ENCODE measurements at places on chromosomes 6 and 20. TPM values are rescaled to one million over a fixed set of nuclear protein-coding genes. Genes with fewer than 3 reads are reported as not detected.

The SOX18 gene
- polyA plus RNA-seq, result 4.5 TPM

The SLC22A23 gene
- polyA plus RNA-seq, result 12.8 TPM

The BPIFB2 gene
- not detected for polyA plus RNA-seq

The PBOV1 gene
- 0.13 TPM for polyA plus RNA-seq

The DNMT3B gene
- 10.1 TPM for polyA plus RNA-seq

The TRIM10 gene
- polyA plus RNA-seq, result 0.27 TPM

The SLC17A2 gene
- 0.86 TPM for polyA plus RNA-seq

The IPCEF1 gene
- polyA plus RNA-seq, result 8.9 TPM

The C20orf141 gene
- not detected for polyA plus RNA-seq

The ERVFRD-1 gene
- 0.13 TPM for polyA plus RNA-seq

The GLP1R gene
- polyA plus RNA-seq, result 1.3 TPM

The ELOVL4 gene
- 4.0 TPM for polyA plus RNA-seq

The CTSZ gene
- 65.2 TPM for polyA plus RNA-seq

GRCh38 chr6:150579611-150580010 is 20.1 kb upstream of the PLEKHG1 start:
- no peak for DNase-seq

DNA sequence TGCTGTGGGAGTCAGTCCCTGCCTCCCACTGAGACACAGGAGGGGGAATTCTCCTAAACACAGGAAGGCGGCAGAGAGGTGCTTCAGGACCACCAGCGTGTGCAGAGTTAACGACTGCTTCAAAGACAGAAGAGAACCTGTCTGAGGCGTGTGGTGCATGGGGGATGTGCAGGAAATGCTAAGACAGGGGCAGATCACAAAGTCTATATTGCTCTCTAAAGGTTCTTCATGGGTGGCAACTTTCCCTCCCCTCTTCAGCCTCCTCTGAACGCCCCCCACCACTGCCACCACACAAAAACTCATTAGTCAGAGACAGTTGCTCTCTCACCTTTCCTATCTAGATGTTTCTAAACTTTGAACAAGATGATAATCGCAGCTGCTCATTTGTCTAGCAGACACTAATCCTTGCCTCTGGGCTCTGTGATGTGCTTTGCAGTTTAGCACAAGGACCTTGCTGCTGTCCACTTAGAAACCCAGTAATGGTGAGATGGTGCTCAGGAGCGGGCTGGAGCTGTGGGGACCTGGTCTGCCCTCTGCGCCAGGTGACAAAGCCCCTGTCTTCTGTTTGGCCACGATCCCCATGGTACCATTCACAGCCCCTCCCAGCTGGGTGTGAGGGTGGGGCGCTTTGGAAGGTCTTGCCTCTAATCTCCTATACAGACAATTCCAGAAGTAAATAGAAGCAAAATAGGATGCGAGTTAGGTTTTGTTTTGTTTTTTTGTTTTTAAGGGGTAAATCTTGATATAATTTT is 219.6 kb downstream of the NRN1 start:
- DNase-seq, result no peak

DNA sequence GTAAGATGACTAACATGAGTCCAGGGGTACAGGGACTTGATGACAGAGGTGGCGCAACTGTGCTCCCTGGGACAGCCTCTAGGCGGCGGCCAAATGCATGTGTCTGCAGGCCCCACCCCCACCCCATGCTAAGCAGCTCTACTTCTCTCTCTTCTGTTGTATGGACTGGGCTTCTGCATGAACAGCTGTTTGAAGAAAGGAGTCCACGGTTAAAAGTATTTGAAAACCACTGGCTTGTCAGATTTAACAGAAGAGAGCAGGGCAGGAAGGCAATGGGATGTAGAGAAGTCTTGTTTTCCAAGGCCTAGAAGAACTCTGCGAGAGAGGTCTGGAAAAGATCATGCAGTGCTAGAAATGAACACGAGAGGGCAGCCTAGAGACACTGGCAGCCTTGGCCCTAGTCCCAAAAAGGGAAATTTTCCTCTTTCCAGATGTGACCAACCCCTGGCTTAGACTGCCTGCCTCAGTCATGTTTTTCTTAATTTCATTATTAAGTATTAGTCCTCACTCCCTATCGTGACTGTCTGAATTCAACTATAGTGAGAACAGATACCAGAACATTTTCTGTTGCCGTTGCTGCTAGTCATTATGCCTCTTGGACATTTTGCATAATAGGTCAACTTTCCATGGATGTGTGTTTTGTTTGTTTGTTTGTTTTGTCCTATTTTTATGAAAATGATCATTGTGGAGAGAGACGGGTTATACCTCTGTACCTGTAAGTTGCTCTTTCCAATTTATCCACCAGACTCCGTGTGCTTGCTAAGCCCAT is 265.0 kb downstream of the ADGRG6 start:
- peak; percentile 62 for DNase-seq

DNA sequence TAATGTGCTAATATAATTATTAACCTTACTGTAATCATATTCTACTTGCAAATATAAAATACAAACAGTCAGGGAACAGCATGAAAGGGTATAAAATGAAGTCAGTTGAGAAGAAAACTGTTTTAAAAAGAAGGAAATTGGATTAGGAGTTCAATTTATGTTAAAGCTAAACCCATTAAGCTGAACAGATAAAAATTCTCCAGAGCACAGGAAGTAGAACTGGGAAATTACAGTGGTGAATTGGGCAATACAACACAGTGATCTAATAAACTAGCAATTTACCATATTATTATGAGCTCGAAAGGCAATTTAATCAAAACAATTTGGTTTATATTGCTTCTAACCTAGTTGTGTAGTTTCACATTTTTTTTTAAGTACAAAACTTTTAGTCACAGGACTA is 407.4 kb upstream of the RGS17 start:
- no peak for DNase-seq

- DNase-seq, result peak; percentile 27
These were observed 852 bp downstream of the GMNN start for GRCh38 chr6:24775520-24776058.

DNA sequence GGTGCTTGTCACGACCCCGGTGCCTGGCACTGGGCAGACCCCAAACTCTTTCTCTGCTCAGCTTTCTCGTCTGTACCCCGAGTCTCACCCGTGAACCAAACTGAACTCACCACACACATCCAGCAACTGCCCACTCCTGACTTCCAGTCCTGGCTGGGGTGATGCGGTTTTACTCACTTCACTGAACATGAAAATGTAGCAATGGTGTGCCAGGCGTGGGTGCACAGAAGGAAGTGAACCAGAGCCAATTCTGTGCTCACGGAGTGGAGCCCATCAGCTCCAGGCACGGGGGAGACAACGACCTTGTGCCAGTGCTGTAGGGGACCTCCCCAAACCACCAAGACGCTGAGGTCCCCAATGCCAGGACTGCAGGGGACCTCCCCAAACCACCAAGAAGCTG is 78.7 kb upstream of the AFDN start:
- no peak for DNase-seq

DNA sequence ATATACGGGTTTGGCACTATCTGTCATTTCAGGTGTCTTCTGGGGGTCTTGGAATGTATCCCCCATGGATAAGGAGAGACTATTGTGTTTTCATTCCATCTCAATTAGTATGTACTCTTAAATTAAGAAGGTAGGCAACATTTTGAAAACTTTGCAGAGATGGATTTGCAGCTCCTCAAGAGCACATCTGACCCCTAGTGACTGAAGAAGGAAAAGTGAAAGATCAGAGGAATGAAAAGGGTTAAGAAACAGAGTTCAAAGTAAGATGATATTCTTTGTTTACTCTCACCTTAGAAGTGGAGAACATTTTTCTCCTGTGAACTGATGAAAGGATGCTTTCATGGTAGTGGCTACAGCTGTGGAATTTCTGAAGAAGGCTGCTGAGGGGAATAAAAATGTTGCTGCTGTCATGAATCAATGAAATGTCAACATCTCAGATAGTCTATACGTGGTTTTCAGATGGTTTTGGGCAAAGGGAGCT is 41.5 kb downstream of the SH3BGRL2 start:
- DNase-seq, result peak; percentile 25

DNA sequence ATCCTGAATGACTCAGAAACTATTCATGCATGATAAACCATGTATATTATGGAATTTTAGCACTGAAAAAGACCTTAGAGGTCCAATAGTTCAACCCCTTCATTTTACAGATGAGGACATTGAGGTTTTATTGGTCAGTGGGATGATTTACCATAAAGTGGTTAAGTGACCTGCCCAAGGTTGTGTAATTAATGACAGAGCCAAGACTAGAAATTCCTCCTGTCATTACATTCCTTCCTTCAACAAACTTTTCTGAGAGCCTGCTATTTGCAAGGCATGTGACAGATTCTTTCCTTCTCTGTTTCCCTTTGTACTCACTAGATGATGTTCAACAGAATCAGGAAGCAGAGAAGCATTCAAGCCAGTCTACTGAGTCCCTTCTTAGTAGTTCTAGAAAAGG is 170.7 kb upstream of the KCNK16 start:
- no peak for DNase-seq

DNA sequence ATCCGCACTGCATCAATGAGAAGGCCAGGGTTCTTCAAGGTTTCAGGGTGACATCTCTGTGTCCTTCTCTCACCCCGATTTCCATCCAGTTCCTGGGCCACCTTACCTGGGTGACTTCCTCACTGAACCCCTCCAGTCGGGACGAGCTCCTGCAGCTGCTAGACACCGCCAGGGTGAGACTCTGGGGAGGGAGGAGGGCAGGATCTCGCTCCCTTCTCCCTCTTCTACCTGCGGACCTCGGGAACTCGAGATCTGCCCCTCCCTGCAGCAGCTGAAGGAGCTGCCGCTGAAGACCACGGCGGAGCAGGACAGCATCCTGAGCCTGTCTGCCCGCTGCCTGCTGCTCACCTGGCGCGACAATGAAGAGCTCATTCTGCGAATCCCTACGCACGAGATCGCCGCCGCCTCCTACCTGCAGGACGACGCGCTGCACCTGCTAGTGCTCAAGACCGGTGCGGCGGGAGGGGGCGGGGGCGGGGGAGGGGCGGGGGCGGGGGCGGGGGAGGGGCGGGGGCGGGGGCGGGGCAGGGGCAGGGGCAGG is 7.5 kb downstream of the CCM2L start:
- DNase-seq, result no peak

GRCh38 chr6:80690551-80691131 is 584.2 kb downstream of the BCKDHB start:
- no peak for DNase-seq

GRCh38 chr20:61896058-61896961 is 169.4 kb downstream of the TAF4 start:
- DNase-seq, result peak; percentile 25

- no peak for DNase-seq
These were observed 523.4 kb downstream of the TENT5A start for GRCh38 chr6:81228912-81229555.

DNA sequence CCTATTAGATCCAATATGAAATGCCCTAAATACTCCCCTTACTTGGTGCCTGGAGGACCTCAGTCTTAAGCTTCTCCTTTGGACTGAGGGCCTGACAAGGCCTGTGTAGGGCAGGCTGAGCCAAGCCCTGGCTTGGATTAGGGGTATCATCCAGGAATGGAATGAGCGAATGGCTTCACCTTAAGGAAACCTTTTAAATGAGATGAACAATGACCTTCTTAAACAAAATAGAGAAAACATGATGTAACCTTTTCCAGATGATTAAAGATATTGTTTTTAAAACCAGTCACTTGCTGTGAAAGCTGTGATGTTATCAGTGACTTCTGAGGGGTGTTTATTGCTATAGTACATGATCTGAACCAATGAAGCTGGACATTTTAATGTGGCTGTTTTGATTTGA is 55.5 kb downstream of the TRAF3IP2 start:
- DNase-seq, result no peak

DNA sequence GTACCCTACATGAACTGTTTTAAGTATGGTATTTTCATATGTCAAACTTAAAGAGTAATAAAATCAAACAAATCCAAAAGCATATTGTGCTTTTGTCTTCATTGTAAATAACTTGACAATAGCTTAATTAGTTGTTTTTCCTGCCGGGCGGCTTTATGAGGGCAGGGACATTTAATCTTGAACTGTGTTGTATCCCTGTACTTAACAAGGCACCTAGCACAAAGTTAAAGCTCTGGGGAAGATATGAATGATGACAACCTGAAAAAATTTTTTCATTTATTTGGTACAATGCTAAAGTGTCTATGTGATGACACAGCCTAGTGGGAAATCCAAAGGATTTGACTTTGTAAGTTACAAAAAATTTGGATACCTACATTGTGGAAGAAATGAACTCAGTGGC is 502 bp upstream of the HACE1 start:
- no peak for DNase-seq

DNA sequence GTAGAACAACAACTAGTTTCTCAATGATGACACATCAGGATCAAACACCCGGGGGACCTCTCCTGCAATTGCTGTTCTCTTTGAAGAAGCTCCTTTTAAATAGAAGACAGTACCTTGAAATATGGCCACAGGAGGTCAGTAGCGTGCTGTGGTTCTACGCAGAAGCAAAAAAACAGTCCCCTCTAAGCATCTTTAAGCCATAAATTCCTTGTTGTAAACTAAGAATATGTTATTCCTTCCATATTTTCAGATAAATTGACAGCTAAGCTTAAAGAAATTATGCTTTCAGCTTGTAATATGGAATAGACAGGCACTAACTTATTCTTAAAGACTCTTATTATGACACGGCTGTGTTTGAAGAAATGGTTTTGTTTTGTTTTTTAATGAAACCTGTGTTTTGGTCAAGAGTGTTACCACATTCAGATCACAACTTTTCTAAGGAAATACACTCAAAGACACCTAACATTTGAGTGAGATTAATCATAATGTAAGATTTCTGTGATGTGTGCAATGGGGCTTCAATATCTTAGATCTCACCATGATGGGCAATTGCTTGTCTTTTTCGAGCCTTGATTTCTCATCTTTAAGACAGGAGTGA is 49.7 kb upstream of the IL20RA start:
- DNase-seq, result peak; percentile 64

GRCh38 chr20:2794866-2795447 is 5.5 kb downstream of the CPXM1 start:
- no peak for DNase-seq

GRCh38 chr6:41730531-41731436 is 4.6 kb downstream of the TFEB start:
- no peak for DNase-seq

DNA sequence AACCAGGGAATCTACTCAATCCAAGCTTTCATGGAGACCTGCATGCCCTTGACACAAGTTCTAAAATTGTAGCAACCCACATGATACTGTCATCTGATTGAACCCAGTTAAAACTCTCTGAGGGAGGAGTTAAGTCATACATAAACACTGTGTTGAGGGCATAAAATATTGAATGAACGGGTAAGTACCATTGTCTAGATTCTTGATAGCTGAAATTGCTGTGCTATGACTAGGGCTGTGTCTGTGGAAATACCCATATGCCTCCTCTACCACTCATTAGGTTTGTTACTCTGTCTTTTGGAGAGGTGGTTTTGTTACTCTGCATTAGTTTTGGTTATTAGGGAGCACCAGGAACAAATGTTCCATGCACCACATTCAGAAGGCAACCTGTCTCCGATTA is 7.6 kb downstream of the ENPP4 start:
- DNase-seq, result no peak

GRCh38 chr6:155041741-155042279 is 46.7 kb downstream of the TIAM2 start:
- peak; percentile 28 for DNase-seq

- DNase-seq, result no peak
These were observed 490.9 kb upstream of the JARID2 start for GRCh38 chr6:14754751-14755513.

Data from left kidney (tissue), 8 donors.